Type B pancreatic cell (in vitro differentiated cells): ENCODE measurements at places on chromosomes 5 and 9.

DNA sequence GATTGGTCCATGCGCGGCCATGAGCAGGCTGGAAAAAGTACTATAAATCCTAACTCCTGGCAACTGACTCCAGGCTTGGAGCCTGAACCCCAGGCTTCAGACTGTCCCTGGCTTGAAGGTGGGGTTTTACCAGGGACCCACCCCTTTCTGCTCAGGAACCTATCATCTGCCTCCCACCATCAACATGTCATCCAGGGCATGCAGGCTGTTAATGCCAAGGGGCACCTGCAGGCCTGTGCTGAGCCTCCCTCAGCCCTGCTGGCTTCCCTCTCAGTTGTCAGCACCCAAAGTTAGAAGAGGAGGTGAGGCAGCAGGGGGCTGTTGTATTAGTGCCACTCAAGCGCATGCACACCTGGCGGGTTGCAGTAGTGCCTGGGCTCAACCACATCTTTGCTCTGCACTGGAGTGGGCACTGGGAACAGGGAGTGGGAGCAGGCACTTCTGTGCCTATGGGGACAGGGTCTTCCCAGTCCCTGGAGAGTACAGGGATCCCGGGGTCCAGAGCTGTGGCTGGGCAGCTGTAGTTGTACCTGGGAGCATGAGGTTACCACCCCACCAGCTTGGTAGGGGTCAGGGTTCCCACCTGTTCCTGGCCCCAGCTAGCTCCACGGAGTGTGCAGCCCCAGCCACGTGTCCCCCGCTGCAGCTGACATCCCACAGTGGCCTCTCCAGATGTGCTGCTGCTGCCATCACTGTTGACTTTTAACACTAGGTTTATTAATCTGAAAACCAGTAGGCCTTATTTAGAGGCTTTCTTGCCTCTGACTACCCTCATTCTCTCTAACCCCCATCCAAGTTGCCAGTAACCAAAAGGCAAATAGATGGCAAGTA lies 306.2 kb upstream of the RIOK2 start:
- no peak for DNase-seq

DNA sequence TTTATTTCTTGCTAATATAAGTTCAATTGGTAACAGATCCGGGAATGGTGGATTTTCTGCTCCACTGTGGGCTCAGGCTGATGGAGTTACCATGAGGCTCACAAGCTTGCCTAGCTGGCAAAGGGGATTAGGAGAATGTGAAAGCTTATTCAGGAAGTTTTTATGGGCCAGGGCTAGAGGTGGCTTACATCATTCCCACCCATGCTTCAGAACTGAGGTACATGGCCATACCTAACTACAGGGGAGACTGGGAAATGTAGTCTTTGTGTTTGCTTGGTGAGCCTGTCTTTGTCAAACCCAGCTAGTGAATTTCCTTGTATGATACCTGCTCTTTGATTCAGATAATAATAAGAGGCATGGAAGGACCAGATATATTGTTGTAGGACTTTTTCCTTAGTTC lies 105.9 kb upstream of the DHFR start:
- DNase-seq, result no peak

GRCh38 chr5:102018690-102019089 lies 277.4 kb downstream of the SLCO4C1 start:
- no peak for DNase-seq

DNA sequence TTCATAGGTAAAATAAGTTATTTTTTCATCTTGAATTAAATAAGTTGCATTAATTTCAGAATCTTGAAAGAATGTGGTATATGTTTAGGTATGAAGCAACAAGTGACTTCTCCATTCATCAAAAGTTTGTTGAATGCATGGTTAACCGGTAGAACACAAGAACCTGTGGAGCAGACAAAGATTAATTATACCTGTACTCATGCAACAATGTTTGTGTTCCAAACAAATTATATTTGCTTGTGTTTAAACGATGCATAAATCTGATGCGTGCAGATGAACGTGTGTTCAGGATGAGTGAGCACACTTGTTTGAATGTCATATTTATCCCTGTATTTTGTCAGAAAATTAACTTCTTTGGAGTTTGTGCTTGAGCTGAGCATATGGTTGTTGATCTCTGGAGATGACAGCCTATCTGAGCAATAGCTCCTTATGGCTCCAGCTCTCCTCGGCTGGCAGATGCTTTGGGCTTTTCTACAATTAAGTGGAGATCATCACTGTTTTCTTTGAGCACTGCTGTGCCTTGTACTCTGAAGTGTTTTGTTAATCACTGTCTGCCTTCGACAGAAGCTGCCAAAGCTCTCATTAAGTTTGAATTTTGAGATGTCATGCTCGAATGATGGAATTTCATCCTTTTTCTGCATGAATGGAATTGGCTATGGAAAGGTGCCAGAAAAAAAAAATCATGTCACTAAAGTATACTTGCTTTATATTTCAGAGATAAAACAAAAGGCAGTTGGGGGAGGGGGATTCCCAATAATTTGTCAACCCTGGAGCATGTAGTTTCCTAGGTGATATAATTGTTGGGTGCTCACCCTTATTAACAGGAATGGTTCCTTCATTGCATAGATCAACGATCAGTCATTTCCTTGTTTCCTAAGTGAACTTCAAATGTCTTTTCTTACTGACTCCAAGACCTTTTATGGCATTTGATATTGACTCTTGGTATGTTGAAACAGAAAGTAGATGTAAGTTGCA lies 502.5 kb upstream of the ARRDC3 start:
- no peak for DNase-seq

DNA sequence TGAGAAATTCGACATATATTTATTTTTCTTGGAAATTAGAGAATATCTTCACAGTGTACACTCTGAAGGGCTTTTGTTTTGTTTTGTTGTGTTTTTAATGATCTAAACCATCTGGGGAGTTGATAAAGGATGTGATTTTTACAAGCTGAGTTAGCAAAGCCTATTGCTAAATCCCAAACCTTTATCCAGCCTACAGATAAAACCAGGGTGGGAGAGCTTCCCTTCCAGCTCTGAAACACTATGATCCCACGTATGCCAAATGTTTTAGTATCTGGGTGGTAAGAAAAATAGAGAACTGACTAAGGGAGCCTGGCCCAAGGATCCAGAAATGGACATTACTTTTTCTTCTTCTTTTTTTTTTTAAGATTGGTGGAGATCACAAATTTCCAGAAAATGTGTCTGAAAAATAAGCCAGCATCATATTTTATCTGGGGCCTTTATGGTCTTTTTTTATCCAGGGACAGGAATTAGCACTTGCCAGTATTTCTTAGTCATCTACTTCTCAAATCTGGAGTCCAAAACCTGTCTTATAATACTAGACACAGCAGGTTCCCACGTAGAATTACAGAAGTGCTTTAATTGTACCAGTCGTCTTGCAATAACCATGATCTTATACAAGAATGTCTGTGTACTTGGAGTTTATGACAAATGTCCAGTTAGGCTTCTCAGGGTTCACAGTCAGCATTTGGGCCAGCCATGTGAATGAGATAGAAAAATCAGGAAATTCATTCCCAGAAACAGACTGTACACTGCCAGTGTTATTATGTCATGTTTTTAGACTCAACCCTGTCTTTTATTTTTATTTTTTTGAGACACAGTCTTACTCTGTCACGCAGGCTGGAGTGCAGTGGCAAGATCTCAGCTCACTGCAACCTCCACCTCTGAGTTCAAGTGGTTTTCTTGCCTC lies 290.8 kb upstream of the MPDZ start:
- DNase-seq, result no peak

GRCh38 chr5:143051244-143052058 lies 281.3 kb downstream of the ARHGAP26 start:
- DNase-seq, result no peak

- no peak for DNase-seq
These were observed 87.3 kb downstream of the DCP2 start for GRCh38 chr5:113063927-113064326.

- no peak for DNase-seq
These were observed 84.9 kb downstream of the ADAMTS12 start for GRCh38 chr5:33806738-33807442.

- DNase-seq, result no peak
These were observed 106.3 kb upstream of the SPOCK1 start for GRCh38 chr5:137605411-137605810.

DNA sequence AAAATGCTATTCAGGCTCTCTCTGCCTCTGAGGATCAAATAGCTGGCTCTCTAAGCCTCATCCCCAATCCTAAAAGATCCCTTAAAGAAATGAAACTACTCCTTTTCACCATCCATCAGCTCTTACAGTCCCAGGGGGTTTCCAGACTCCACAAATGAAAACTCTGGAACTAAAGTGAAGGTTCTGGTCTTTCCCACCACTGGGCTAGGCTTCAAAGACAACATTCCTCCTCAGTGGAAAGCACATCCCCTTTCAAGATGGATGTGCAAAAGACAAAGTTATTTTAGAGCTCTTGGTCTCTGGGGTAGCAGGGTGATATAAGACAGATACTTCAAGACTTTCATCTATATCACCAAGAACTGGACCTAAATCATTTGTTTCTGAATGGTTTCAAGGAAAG lies 106.9 kb downstream of the DCP2 start:
- no peak for DNase-seq

- no peak for DNase-seq
These were observed 6.7 kb upstream of the TNIP1 start for GRCh38 chr5:151087486-151087885.

- no peak for DNase-seq
These were observed 263.6 kb upstream of the PCSK5 start for GRCh38 chr9:75626860-75627259.

DNA sequence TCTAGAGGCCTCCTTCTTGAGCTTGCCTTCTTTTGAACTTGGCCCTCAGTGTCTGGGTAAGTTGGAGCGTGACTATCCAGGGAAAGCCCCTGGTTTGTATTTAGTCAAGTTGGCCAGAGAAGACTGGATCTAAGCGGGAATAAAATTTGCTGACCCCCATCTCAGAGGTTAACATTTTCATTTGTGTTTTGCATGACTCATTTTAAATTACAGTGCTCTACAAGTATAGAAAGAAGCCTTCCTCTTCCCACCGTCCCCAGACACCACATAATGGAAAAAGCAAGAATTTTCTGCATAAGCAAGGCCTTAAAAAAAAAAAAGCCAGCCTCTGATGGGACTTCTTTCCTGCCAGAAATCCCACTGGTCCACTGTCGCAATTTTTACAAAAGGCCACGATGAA lies 27.2 kb downstream of the PIK3R1 start:
- DNase-seq, result no peak

GRCh38 chr5:138955013-138955660 lies 80.0 kb upstream of the LRRTM2 start:
- no peak for DNase-seq

DNA sequence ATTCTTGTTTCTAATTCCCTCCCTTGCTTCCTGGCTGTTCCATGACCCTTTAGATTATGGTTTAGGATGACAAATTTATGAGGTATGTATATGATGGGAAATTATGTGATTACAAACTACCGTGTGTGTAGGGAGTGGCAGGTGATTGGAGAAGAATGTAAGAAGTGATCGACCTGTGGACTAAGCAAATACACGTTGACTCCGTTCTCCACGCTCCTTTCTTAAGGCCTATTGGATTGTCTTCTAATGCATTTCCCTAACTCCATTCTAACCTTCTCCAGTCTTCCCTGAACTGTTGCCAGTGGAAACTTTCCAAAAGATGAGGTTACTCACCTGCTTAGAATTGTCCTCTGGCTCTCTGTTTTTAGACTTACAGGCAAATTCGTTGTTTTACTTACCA lies 36.6 kb downstream of the MVB12B start:
- no peak for DNase-seq

DNA sequence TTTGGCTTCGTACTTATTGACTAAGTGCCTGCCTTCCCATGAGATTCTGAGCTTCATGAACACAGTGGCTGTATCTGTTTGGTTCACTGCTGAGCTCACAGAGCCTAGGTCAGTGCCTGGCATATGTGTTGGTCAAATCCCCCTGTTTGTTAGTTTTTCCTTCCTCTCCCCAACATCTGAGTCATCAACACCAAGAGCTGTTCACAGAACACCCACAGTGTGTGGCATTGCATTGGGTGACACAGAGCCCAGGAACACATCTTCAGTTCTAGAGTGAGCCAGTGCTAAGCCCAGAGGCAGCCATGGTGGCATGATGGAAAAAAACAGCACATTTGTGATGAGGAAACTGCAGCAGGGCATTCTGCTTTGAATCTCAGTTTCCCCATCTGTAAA lies 294.6 kb downstream of the SEC61B start:
- DNase-seq, result no peak

DNA sequence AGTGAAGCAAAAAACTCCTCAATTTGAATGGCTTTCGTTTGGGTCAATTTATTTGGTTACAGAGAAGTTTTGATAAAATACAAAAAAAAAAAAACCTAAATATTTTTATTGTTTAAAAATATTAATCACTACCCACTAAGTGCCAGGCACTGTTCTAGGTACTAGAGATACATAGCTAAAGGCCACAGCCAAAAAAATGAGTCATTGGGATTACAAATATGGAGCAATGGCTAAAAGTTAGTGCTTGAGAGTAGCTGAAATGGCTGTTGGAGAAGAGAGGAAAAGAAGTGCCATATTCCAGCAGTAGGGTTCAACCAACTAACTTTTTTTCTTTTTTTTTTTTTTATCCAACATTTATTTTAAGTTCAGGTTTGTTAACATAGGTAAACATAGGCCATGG lies 130.1 kb upstream of the PTGER4 start:
- DNase-seq, result no peak

GRCh38 chr9:27625751-27626150 lies 52.5 kb upstream of the C9orf72 start:
- DNase-seq, result no peak

- DNase-seq, result no peak
These were observed 6.9 kb downstream of the SLC31A1 start for GRCh38 chr9:113228130-113228665.

GRCh38 chr5:88049737-88050136 lies 218.9 kb downstream of the TMEM161B start:
- DNase-seq, result no peak

GRCh38 chr5:67012171-67012570 lies 184.4 kb downstream of the CD180 start:
- DNase-seq, result no peak

- DNase-seq, result no peak
These were observed 148.9 kb downstream of the DOCK2 start for GRCh38 chr5:169785771-169786618.

- DNase-seq, result no peak
These were observed 4.3 kb upstream of the TRIO start for GRCh38 chr5:14138608-14139540.

DNA sequence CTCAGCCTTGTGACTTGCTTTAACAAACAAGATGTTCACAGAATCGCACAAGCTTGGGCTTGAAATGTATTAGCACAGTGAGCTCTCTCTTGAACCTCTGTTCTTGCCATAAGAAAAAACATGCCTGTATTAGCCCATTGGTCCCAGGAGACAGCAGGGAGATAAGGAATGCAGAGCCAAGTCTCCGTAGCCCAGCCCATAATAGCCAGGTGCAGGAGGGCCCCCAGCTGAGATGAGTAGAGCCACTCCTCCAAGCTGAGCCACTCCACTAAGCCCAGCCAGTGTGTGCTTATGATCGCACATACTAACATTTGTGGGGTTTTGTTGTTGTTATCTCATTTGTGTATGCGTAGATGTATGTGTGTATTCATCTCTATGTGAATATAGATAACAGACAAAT lies 21.6 kb upstream of the SVEP1 start:
- DNase-seq, result no peak

- no peak for DNase-seq
These were observed 241.8 kb upstream of the MSX2 start for GRCh38 chr5:174482607-174483024.

- no peak for DNase-seq
These were observed 1.4 kb downstream of the PHF19 start for GRCh38 chr9:120875643-120875953.

GRCh38 chr5:176531902-176532493 lies 5.2 kb downstream of the RNF44 start:
- no peak for DNase-seq

- DNase-seq, result no peak
These were observed 40.3 kb upstream of the NFIB start for GRCh38 chr9:14354201-14354600.
